ENCODE measurements at places on chromosomes 1 and 21.

DNA sequence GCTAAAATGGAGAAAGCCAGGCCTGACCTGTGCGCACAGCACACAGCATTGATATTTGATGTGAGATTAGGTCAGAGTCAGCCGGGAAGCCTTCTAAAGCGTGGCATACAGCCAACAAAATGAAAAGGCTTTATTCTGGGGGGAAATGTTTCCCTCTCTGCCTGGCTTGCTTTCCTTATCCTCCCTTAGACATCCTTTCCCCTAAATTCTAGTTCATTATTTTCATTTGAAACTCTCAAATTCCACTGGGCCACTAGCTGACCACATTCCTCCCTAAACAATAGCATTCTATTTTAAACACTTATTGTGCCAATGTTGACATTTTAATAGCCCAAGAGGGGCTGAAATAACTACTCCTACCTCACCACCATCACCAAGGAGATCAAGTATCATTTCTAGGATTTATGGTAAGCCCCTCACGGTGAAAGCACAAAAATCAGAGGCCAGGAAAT, 49.4 kb downstream of the LEPR start:
- no peak for DNase-seq

DNA sequence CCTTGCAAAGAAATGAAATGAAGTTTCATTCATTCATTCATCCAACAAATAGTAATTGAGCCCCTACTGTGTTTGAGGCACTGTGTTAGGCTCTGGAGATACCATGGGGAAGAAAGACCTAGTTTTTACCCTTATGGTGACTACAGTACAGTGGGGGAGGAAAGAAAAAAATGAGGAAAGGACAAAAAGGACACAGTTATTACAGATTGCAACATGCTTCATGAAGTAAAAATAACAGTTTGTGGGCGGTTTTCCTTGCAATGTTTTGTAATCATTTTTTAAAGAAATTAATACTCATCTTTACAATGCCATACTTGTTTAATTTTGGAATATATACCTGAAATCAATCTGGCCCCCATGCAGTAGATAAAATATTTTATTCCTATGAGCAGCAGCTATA, 120.3 kb downstream of the TM2D1 start:
- no peak for DNase-seq

DNA sequence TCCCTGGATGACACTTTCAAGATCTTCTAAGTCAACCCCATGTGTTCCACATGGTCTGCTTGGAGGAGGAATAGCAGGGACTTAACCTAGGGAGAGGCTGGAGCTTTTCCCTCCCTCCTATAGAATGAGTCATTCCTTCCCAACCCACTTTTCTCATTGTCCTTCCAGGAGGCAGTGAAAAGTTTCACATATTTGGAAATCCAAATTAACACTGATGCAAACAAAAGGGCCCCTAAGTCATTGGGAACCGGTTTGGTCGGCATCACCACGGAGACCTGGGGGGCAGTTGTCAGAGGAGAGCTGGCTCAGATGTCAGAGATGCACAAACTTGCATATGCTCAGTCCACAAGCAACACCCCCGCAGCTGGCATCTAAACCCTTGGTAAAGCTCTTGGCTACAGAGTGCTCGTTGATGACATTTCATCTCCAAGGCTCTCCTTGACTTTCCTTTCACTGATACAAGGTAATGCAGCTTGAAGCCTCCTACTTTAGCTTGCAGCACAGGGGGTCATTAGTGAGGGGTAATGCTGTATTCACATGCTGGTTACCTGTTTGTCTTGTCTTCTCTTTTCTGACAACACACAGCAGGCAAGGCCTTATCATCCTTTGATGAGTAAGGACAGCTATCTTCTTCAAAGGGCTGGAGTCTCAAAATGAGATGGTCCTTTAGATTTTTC, 12.3 kb upstream of the LRRC8D start:
- no peak for DNase-seq

GRCh38 chr1:68442006-68442405, 7.7 kb downstream of the RPE65 start:
- DNase-seq: no peak

GRCh38 chr1:173364827-173365226, 112.3 kb upstream of the PRDX6 start:
- no peak for DNase-seq

DNA sequence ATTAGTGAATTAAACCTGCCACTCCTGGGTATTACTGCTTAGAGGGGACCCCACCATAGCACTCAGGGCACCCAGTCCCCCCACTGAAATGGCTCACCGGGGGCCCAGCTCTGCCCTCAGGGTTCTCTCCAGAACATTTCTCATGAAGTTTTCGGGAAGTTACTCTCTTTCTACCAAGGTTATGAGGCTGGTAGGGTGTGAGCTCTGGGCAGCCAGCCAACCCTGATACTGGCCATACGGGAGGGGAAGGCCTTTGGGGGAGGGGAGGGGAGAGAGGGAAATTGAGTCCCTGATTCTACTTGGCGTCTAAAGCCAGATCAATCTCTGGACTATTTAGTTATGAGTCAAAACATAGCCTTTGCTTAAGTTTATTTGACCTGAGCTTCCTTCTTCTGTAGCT, 12.9 kb upstream of the PDE9A start:
- no peak for DNase-seq

DNA sequence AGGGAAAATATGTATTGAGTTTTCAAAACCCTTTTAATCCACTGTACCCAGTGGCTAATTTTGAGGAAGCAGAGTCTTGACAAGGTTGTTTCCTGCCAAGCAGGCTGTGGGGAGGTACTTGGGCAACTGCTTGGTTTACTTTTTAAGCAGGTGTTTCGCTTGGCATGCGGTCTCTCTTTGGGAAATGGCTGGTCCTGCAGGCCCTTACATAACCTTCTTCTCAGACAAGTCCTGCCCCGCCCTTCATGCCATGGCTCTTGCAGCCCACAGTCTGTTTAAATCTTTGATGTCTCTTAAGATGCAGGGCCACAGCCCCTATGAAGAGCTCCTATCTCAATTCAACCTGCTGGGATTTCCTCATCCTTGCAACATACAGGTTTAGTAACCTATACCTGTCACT, 36.0 kb upstream of the ABCD3 start:
- peak; percentile 79 for DNase-seq

- no peak for DNase-seq
Measured at GRCh38 chr1:51524817-51525216, 5.8 kb upstream of the EPS15 start.

DNA sequence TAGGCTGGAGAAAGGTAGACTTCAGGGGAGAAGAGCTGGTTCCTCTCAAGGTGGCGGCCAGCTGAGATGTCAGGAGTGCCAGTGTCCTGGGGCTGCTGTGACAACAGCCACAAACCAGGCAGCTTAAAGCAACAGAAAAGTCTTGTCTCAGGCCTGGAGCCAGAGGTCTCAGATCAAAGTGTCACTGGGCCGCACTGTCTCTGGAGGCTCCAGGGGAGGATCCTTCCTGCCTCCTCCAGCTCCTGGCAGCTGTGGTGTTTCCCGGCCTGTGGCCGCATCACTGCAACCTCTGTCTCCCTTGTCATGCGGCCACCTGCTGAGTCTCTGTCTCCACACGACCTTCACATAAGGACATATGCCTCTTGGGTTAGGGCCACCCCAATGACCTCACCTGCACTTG, 24.4 kb upstream of the TSPEAR start:
- no peak for DNase-seq

- peak; percentile 53 for DNase-seq
Measured at GRCh38 chr1:228284521-228284920, 76.7 kb downstream of the OBSCN start.

GRCh38 chr1:17688217-17688810, 66.8 kb upstream of the ACTL8 start:
- DNase-seq: no peak

GRCh38 chr1:79441238-79441637, 434.7 kb upstream of the ADGRL4 start:
- no peak for DNase-seq

DNA sequence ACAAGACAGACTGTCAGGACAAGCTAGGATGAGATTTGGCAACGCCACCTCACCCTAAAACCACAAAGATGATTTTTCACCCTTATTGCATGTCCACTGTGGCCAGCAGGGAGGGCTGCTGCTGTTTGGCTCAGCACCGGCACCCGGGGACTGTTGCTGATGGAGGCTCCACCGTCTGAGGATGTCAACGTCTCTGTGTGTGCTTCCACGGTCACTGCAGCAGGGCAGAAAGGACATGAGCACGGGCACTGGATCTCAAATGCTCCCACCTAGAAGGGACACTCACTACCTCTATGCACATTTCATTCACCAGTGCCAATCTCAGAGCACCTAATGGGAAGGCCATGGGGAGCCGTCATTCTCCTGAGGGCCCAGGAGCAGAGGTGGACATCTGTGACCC, 599.6 kb downstream of the PTPRU start:
- no peak for DNase-seq

GRCh38 chr1:39898648-39899603, 2.8 kb downstream of the MYCL start:
- DNase-seq: no peak

- DNase-seq: no peak
Measured at GRCh38 chr1:183685112-183685713, 32.1 kb upstream of the APOBEC4 start.

GRCh38 chr1:112878321-112878720, 77.7 kb downstream of the SLC16A1 start:
- no peak for DNase-seq

DNA sequence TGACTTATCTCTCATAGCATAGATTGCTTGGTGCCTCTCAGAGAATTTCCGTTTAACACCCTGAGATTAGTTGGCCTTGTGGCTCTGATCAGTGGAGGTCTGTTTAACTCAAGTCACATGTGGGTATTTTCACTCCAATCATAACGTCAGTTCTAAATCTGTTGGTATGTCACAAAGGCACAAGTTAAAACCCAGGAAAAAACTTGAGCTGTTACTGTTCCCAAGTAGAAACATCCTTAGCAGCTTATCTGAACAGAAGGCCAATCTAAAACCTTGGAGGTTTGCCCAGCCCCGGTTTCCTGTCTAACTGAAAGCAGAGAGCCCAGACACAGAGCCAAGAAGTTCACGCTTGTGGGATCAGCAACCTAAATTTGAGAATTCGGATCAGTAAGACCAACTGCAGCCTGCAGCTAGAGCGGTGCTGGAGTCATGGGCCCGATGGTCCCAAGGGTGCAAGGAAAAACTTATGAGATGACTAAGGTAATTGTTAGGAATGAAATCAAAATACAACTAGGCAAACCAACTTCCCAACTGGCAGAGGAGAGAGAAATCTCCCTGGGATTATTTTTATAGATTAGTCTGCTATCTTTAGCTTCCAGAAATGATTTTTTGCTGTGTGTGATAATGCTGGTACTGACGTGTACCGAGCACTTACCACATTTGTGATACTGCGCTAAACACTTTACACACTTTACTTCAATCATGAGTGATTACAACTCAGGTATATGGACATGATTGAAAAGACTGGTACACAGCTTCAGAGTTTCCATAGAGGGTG, 90.2 kb upstream of the C1orf21 start:
- peak; percentile 66 for DNase-seq

GRCh38 chr1:60088620-60089155, 15.1 kb upstream of the C1orf87 start:
- no peak for DNase-seq

GRCh38 chr1:63795455-63795854, 21.6 kb downstream of the ROR1 start:
- DNase-seq: no peak

- DNase-seq: peak; percentile 71
Measured at GRCh38 chr1:230382001-230382491, 44.1 kb downstream of the PGBD5 start.
